ENCODE measurements at places on chromosomes 2 and 18.

DNA sequence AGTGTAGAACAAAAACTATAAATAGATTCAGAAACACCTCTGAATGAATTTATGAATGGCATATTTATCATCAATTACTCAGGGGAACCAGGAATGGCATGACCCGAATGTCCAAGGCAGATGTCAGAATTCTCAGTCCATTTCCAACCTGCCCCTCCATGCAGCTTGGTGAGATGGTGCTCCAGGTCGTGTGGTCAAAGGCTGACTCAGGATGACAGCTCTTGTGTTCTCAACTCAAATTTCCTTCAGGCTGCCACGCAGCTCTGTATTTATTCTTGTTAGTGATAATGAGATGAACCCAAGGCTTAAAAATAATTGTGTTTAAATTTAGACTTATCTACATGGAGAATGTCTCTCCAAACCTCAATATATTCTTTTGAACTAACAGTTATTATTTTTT, 146.9 kb downstream of the METTL4 start:
- no peak for DNase-seq

DNA sequence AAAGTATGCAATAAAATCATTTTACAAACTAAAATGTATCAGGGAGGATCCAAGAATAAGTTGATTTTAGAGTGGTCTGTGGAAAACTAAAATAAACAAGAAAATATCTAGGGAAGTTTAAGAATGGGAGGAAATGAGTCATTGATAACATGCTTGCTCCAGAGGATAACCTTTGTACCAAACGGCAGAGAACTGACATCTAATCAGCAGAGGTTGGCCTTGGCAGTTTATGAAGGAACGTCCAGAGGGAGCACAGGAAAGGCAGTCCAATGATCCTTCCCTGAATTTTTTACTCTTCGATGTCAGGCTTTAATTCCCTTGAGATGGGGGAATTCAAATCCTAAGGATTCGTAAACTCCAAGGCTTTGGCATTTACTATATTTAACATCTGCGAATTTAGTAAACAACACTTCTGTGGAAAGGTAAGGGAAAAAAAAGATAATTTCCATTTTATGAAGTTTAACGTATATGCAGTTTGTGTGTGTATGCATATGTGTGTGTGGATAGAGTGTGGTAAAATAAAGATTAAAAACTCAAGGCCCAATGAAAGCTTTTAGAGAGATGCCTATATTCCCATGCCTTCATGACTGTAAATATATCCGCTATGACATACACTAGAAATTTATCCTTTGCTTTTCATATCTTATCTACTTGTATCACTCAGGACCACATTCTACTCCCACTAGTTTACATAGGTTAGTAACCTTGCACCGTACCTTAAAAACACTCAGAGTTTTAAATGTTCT, 8.7 kb upstream of the INPP1 start:
- DNase-seq, result no peak

- no peak for DNase-seq
These were observed 156.7 kb upstream of the HAAO start for GRCh38 chr2:42949125-42949524.

DNA sequence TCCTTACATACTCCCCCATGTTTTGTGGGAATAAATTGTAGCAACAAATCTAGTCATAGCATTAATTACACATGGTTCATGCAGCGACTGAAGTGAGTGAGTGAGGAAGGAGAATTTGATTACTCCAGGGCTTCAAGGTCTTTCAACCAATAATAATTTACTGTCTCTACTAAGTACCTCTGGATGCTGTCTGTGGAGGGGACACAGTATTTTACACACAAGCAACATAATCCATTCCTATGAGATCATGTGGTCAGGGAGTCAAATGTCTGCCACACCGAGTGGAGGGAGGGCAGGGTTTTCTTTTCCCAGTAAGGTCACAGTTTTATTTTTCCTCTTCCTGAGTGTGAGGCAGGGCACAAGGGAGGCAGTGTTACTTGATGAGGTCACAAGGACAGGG, 334.7 kb upstream of the CELF4 start:
- DNase-seq, result no peak

- DNase-seq, result no peak
These were observed 27.4 kb downstream of the NR4A2 start for GRCh38 chr2:156305121-156305520.

DNA sequence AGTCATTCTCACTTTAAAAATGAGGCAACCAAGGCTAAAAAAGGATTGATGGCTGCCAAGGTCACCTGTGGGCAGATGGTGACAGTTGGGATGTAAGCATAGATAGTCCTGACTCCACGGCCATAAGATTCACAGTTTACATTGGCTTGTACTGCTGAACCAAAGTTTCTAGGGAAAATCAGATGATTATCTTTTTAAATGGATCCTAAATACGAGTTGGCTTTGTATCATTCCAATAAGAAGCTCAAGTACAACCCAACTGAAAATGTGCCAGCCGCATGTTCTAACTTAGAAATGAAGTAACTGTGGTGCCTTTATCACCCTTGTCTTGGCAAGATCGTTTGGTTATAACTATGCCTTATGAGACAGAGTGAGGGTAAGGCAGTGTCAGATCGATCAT, 27.6 kb downstream of the HK2 start:
- DNase-seq, result no peak

DNA sequence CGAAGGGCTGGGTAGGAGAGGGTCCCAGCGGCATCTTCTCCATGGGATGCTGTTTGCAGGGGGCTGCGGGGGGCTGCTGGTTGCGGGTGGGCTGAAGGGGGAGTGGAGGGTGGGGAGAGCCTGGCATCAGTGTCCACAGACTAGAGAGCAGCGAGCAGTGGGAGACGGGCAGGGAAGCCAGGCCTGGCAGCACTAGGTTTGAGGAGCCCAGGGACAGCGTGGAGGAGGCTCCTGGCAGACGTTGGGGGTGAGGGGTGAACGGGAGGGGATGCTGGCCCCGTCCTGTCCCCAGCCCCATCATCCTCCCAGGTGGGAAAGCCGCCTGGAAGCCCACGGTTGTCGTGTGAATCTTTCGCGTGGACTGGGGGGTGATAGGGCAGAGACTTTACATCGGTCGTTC, 48.2 kb upstream of the TFCP2L1 start:
- DNase-seq, result no peak
